Right atrium auricular region (tissue), 2 donors: ENCODE measurements at places on chromosomes 6 and 20.

- no peaks in the 10 kb centered on the region for H3K36me3 ChIP-seq
- no peaks in the 10 kb centered on the region for H3K27me3 ChIP-seq
- H3K27ac ChIP-seq, result no peak overlapping the region
- DNase-seq, result no peak
- H3K4me3 ChIP-seq, result no peak overlapping the region
Observed at GRCh38 chr6:158573542-158573931, 13.6 kb downstream of the TMEM181 start.

DNA sequence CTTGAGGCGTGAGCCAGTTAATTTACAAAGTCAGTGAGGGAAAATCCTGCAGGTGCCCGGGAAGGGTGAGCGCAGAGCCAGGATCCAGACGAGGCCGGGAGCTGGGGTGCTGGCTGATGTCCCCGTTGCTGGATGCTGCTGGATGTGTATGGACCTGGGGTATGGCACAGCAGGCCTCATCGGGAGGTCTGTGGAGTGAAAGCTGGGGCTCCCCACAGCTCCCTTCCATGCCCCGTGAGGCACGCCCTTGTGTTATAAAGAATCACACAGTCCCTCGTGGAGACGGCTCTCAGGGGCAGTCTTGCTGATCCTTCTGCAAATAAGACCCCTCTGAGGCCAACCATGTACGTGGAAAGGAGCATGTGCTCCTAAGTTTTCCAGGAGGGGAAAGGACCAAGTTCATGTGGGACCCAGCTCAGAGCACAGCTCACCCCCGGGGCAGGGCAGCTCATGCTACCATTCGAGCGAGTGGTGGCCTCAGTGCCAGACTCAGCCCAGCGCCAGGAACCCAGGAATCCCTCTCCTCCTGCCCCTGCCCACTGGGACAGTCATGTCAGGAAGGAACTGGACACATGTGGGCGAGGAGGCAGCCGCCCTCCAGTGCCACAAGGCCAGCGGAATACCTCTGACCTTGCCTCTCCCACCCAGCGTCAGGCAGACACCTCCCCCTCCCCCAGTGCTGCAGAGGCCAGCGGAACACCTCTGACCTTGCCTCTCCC is 97.5 kb downstream of the CDH4 start:
- no peak overlapping the region for H3K27ac ChIP-seq
- DNase-seq, result no peak
- H3K4me1 ChIP-seq, result no peaks in the 10 kb centered on the region
- no peaks in the 10 kb centered on the region for H3K36me3 ChIP-seq
- no peak overlapping the region for H3K4me3 ChIP-seq

DNA sequence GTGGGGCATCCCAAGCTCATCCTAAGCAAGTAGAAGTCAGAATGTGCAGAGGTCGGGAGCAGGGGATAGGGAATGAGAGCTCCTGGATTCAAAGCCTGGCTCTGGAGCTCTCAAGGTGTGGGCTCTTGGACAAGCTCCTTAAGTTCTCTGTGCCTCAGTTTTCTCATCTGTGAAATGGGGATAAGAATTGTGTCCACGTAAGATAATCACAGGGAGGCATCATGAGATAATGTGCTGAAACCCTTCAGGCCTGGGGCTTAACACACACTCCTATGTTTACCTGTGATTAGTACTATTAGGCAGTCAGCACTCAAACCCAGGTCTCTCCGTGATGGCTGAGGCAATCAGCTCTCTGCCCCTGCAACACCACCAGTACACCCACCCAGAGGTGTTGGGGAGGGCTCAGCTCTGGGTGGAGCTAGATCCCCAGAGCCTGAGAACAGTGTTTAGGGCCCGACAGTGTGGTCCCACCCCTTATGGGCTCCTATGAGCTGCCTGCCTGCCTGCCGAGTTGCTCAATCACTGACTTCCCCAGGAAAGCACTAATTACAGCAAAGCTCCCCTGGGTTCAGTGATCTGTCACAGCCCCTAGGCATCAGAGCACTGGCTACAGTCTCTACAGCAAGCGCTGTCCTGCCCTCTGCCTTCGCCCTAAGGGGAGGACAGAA is 6.3 kb upstream of the SIRPA start:
- no peaks in the 10 kb centered on the region for H3K36me3 ChIP-seq
- no peaks in the 10 kb centered on the region for H3K4me1 ChIP-seq
- no peak overlapping the region for H3K4me3 ChIP-seq
- no peaks in the 10 kb centered on the region for H3K27me3 ChIP-seq
- H3K27ac ChIP-seq, result no peak overlapping the region

DNA sequence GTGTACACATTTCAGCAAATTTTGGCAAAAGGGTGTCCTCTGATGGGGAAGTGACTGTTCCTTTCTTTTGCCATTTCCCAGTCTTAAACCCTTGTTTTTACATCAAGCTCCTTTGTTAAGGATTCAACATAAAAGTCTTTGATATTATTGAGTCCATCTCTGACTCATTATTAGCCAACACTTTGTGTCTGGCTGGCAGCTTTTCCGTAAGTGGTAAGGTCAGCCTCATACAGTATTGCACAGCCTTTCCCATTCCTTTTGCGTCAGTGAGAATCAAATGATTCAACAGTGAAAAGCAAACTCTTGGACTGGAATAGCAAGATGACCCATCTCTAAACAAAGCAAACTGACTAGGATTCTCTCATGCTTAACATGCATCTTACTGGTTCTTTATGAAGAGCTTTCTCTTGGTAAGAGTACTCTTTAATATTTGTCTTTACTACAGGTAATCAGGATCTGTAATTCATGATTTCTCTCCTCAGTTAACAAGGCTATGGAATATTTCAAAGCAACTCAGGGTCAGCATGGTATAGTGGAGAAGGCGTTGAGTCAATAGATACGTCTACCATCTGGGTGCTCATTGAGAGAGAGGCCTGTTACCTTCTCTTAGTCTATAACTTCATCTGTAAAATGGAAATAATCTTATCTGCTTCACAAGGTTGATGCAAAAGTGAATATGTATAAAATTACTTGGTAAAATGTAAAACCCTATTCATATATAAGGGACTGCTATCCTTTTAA is 183.6 kb downstream of the PRL start:
- no peak overlapping the region for H3K27ac ChIP-seq
- DNase-seq, result peak; percentile 86
- no peaks in the 10 kb centered on the region for H3K4me1 ChIP-seq
- no peaks in the 10 kb centered on the region for H3K36me3 ChIP-seq

DNA sequence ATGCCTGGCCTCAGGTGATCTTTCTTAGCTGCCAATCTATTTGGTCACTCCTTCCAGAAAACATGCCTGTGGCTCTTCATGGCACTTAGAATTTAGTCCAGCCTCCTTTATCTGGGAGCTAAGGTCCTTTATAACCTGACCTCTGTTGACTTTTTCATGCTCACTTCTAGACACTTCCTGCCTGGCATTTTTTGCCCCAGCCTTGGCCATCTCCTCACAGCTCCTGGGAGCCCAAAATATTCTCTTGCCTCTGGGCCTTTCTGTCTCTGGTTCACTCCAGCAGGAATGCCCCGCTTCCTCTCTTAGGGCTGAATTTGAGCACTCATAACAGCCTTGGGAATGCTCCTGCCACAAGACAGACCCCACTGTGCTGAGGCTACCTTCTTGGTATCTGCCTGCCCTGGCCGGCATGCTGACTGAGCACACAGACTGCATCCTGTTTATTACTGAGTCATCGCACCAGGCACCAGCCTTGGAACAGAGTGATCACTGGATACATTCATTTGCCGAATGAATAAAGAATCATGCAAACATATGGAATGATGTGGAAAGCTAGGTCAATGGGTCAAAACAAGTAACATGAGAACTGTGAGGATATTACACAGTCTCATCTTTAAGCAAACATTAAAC is 5.8 kb upstream of the EEF1E1 start:
- no peak overlapping the region for H3K4me3 ChIP-seq
- no peak overlapping the region for H3K27ac ChIP-seq
- H3K4me1 ChIP-seq, result no peaks in the 10 kb centered on the region

DNA sequence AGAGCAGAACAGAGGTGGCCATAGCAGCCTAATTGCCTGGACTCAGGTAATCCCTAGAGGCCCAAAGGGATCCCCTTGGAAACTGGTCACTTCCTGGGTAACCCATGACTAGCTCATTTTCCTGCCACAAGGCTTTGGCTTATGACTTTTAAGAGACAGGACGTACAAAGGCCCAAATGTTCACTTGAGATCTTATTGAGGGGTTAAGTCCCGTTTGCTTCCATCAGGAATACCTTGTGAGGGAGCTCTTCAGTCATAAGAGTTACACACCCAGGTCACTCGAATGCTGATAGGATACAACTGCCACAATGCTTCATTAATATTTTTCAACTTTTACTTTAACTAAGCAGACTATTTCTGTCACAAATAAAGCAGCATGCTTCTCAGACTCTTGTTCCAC is 51.7 kb downstream of the TMEM170B start:
- H3K4me1 ChIP-seq, result no peaks in the 10 kb centered on the region
- H3K36me3 ChIP-seq, result no peaks in the 10 kb centered on the region
- H3K27me3 ChIP-seq, result no peaks in the 10 kb centered on the region
- H3K4me3 ChIP-seq, result no peak overlapping the region
- H3K27ac ChIP-seq, result no peak overlapping the region

GRCh38 chr6:34580707-34581560 is 24.8 kb upstream of the SPDEF start:
- no peak overlapping the region for H3K27ac ChIP-seq
- H3K27me3 ChIP-seq, result no peaks in the 10 kb centered on the region
- peaks cover 15% of the 10 kb centered on the region for H3K4me1 ChIP-seq
- no peak for DNase-seq
- no peaks in the 10 kb centered on the region for H3K36me3 ChIP-seq
